M059J (cell line): ENCODE measurements at places on chromosomes 6 and 20. TPM values are rescaled to one million over a fixed set of nuclear protein-coding genes. Genes with fewer than 3 reads are reported as not detected.

Gene SDCBP2
- total RNA-seq: 3.4 and 3.7 TPM in 2 replicates

Gene MMUT
- total RNA-seq: 9.3 and 16.7 TPM in 2 replicates

Gene FKBP5
- 10.7 and 14.9 TPM in 2 replicates for total RNA-seq

DNA sequence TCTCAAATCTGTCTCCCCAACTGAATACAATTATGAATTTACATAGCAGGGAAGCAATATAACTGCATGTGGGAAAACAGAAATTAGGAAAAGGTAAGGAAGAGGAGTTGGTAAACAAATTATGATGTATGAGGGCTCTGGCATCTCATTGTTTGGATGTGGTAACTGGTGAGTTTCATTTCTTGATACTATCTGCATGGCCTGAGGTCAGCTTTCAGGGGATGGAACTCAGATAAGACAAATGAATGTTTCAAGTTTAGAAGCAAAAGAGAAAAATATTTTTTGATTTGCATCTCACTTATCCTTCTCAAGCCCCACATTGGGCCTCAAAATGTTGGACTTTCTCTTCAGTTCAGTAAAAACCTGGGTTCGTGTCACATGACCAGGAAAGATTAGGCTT, 302.2 kb upstream of the GJE1 start:
- DNase-seq: peak; percentile 48

Gene TRDN
- 0.05 and 0.12 TPM in 2 replicates for total RNA-seq

Gene CDH4
- 3.5 and 7.8 TPM in 2 replicates for total RNA-seq

Gene ZSWIM3
- 8.6 and 12.0 TPM in 2 replicates for total RNA-seq

DNA sequence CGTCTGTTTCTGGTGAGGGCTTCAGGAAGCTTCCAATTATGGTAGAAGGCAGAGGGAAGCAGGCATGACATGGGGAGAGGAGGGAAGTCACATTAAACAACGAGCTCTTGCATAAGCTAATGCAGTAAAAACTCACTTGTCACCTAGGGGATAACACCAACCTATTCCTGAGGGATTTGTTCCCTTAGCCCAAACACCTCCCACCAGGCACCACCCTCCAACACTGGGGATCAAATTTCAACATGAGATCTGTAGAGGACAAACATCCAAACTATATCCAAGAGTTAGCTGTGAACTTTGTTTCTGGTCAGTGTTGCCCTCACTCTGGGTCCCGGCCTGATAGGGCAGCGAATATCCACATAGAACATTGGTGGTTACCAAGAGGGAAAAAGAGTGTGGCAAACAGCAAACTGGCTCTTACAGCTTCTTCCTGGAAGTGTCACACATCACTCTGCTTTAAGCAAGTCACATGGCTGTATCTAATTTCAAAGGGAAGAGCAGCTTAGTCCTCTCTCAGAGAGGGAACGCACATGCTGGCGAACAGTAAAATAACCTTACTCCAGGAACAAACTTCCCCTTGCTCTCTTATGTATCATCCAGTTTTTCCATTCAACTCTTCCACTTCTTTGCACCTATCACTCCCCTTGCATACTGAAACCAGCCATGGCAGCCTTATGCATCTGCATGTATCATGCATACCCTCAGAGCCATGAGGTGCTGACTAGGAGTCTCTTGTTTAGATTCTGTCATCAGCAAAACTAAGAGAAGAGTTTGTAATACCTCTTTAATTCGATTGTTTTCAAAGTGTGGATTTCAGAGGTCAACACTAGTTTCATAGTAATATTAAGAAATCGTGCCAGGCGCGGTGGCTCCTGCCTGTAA, 4.8 kb upstream of the MOCS1 start:
- DNase-seq: no peak

DNA sequence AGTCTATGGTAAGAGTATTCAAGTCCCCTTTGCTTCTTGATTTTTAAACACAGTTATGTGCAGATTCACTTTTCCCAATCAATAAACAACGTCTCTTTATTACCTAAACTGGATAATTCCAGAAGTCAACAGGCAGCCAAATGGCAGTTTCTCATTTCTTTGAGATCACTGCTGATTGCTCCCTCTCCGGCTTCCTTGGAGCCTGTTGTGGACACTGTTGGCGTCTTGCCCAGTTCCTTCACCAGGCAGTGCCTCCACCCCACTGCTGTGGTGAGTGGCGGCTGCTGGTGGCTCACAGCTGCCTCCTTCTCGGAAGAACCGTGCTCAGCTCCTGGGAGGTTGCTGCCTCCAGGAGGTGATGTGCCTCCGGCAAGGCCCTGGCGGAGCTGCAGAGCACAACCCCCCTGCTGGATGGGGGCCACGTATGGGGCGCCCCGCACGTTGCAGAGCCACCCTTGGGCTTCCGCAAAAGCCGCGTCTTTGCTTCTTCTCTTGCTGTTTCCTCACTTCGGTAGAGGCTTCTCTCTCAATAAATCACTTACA, 105.1 kb upstream of the CNKSR3 start:
- peak; percentile 95 for DNase-seq

GRCh38 chr6:169094552-169094950, 159.1 kb downstream of the THBS2 start:
- no peak for DNase-seq

DNA sequence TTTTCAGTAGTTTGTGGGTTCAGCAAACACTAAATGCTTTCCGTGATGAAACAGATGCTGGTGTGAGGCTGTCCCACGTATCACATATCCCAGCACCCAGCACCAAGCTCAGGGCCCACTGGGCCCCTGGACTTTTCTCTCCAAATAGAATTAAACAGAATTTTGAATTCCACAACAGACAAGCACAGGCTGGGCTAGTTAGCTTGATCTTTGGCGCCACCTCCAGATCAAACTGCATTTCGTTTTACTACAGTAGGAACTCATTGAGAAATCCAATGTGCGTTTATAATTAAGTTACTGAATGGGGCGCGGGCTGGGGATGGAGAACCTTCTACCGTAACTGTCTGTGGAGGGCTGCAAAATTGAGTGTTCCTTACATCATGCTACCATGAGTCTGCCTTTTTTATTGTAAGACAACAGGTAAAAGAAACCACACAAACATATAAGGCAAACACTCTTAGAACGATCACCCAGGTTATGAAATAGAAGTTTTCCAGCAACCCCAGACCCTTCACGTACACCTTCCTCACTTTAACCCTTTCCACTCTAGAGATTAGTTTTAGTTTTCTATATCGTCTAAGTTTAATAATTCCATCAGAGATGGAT, 107.8 kb downstream of the ZFP64 start:
- peak; percentile 72 for DNase-seq

Gene MLIP
- total RNA-seq: not detected in 2 replicates

- DNase-seq: no peak
Observed at GRCh38 chr20:40588891-40589290, 100.1 kb downstream of the MAFB start.

Gene NOTCH4
- total RNA-seq: 1.7 and 2.2 TPM in 2 replicates

Gene DOK5
- total RNA-seq: not detected in 2 replicates

Gene PACRG
- 0.12 TPM in 1 of 2 replicates, not detected in the other for total RNA-seq

DNA sequence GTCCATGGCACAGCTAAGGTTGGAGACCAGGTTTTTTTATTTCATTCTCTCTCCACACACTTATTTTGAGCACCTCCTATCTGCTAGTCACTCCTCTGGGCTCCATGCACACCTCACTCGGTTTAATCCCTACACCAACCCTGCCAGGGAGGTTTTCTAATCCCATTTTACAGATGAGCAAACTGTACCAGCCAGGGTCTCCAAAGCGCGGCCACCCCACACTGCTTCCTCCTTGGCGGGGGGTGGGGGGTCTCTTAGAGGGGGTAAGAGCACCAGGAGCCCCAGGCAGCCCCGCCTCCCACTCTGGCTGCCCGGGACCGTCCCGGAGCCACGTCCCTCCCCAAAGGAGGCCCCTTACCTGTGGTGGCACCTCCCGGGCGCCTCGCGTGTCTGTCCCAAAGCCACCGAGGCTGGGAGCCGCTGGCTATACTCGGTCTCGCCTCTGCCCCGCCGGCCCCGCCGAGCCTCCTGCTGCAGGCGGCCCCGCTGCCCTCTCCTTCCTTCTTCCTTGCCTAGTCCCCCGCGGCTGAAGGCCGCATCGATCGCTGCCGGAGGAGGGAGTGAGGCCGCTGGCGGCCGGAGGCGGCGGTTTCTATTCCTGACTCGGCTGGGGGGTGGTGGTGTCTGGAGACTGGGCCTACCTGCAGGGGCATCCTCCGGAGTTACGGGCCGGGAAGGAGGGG, at the start of gene KCNS1:
KCNS1 (minus strand) TSS at position 565 of the 683 bp plus-strand sequence. CDS start 1,891 bp downstream, outside the sequence.
- DNase-seq: peak; percentile 60
